ENCODE measurements at places on chromosomes 12 and 14. TPM values are rescaled to one million over a fixed set of nuclear protein-coding genes. Genes with fewer than 3 reads are reported as not detected.

FZD10 gene
- total RNA-seq: 0.24 TPM

FGF6 gene
- not detected for total RNA-seq

STAB2 gene
- total RNA-seq: not detected

GRCh38 chr12:64819816-64820402 lies 4.5 kb upstream of the TBC1D30 start:
- DNase-seq: no peak

DNA sequence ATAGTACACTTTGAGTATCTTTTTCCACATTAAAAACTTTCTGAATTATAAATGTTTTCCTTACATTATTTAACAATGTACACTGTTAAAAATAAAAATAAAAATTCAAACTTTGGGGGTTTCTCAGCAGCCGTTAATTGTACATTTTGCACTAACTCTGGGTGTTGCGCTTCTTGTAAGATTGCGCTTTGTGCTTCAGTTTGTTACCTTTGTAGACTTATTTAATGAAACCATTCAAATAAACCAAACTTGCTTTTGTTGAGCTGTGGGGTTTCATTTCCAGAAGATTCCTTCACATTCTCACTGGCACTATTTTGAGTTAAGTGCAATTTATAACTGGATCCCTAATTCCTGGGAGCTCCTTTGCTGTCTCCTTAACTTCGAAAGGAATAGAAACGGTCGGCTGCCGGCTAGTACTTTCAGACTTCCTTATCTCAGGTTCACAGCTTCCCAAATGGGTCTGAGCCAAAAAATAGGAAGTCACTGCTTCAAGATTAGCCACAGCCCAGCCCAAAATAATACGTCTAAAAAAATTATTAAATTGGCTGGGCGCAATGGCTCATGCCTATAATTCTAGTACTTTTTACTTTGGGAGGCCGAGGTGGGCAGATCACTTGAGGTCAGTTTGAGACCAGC lies 38.2 kb downstream of the RAD52 start:
- no peak for DNase-seq

Measured in progenitor cell of endocrine pancreas (in vitro differentiated cells).